ENCODE measurements at places on chromosomes 5 and 9. TPM values are rescaled to one million over a fixed set of nuclear protein-coding genes. Genes with fewer than 3 reads are reported as not detected.

Gene STXBP1
- total RNA-seq, result 10.6 TPM

Gene SHISAL2B
- not detected for total RNA-seq

Gene SPINK6
- not detected for total RNA-seq

Gene GABRB2
- 1.9 TPM for total RNA-seq

Gene QRFP
- total RNA-seq, result not detected

Gene ANAPC2
- total RNA-seq, result 30.6 TPM

Gene PCDHGB6
- 0.96 TPM for total RNA-seq

Gene F12
- total RNA-seq, result 0.94 TPM

DNA sequence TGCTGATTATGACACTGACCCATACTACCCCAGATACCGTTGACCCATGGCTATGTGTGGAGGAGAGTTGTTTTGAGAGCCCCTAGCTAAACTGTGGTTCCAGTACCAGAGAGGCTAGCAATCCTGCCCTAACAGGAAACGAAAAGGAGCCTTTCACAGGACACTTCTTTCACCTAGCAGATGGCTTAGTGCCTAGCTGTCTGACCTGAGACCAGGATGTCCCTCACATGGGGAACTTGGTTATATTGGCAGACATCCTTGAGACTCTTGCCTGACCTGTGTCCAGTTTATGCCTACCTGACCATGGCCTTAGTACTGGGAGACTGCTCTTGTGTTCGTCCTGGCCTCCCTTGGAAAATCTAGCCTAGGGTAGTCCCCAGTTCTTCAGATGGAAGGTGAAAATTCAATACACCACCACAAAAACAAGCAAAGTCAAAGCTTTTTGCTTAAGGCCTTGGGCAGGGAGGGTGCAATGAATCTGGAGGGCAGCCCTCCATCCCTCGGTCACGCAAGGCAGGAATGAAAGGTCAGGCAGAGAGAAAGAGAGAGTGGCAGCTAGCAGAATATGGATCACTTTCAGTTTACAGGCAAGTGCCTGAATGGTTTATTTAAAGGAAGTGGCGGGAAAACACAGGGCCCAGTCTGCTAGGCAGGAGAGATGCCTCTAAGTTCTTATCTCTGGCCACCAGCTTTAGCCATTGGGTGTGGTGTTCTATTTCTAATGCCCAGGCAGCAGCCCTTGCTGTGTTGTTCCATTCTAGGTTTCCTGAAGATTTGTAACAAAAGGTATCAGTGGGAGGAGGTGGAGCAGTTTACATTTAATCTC is 16.4 kb upstream of the ZNF474 start:
- no peak for DNase-seq

DNA sequence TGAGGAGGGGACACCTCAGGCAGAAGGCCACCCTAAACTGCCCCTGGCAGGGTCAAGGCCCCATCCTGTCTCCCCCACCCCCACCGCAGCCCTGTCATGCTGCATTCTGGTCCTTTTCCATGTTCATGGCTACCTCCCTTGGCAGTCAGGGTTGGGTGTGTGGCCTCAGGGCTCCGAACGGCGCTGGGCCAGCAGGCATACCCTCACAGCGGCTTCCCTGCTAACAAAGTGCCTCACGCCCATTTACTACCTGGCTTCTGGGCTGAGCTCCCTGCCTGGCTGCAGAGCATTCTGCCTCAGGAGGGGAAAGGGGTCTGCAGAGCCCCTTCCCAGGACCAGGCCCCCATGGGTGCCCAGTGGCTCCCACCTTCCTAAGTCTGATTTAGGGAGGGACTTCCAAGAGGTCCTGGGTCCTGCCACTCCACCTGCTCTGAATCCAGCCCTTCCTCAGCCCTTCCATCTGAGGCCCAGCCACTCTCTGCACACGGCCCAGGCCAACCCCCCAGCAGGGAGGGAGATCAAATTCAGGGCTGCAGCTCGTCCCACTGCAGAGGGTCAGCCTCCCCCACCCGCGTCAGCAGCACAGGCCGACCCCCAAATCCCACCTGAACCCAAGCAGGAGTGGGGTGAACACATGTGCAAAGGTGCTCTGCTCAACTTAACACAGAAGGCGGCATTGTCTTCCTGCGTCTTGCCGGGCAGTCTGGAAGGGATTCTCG is 115.9 kb upstream of the PHYKPL start:
- no peak for DNase-seq

GRCh38 chr5:172463031-172463430 is 8.7 kb upstream of the SH3PXD2B start:
- DNase-seq, result no peak

GRCh38 chr5:5605170-5605764 is 182.8 kb downstream of the ICE1 start:
- DNase-seq, result peak; percentile 27

DNA sequence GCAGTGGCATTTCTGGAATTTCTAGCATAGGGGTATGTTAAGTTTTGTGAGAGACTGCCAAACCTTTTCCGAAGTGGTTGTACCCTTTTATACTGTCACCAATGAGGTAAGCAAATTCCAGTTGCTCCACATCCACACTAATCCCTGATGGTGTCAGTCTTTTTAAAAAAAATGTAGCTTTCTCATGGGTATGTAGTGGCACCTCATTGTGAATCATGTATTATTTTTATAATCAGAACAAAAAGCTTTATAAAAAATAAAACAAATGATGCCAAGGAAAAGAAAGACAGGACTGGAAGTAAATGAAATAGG is 93.4 kb upstream of the CLINT1 start:
- DNase-seq, result no peak

DNA sequence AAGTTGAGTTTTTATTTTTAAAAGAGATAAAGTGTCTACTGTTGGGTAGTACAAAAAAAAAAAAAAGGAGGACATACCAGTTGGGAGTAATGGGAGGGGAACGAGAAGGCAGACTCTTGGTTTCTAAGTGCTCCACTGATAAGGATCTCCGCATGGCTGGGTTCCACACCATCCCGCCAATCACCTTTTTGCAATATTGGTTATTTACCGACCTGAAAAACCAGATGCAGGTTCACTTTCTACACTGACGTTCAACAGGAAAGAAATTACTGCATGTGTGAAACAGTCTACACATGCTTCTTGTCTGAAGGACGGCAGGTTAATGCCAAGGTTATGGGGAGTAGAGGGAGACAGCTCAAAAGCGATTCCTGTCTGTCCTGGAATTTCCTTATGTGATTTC is 75.5 kb downstream of the PTPN3 start:
- no peak for DNase-seq

DNA sequence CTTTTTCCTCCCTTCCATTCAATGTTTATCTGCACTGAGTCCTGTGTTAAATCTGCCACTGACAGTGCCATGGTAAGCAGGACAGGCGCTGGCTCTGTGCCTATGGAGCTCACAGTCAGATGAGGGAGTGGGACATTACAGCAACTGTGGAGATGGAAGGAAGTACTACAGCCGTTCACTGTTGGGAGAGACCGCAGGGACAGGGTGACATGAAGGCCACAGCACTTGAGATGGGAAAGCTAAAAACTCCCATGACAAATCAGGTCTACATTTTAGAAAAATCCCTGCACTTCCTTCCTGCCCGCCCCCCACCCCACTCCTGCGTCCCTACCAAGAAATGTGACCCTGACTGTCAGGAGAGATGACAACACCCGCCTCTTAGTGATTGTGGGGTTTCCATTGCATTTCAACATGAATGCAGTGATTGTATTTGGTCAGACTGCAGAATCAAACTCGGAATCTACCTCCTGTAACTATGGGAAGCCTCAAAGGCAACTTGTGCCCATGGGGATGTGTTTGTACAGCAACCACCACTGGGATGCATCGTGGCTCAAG is 56.4 kb downstream of the GTF3C4 start:
- DNase-seq, result no peak

GRCh38 chr5:120314191-120314590 is 149.9 kb upstream of the PRR16 start:
- DNase-seq, result no peak

- DNase-seq, result no peak
Observed at GRCh38 chr5:111856876-111857466, 100.0 kb upstream of the NREP start.

DNA sequence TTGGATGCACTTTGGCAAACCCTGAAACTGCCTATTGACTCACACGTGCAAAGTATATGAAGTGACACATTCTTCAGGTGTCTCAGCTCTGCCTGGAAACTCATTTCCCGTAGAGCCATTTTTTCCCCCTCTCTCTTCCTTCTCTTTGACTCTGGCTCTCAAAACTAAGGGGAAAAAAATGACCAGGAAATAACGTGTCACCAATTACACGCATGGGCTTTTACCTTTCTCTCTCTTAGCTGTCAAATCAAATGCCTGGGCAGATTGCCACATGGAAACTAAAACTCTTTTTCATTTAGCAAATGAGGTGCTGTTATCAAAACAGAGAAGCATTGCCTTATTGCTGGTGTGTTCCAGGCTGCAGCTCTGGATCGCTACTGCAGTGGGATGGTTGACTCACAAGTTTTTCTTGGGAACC is 18.3 kb upstream of the IFNK start:
- no peak for DNase-seq

DNA sequence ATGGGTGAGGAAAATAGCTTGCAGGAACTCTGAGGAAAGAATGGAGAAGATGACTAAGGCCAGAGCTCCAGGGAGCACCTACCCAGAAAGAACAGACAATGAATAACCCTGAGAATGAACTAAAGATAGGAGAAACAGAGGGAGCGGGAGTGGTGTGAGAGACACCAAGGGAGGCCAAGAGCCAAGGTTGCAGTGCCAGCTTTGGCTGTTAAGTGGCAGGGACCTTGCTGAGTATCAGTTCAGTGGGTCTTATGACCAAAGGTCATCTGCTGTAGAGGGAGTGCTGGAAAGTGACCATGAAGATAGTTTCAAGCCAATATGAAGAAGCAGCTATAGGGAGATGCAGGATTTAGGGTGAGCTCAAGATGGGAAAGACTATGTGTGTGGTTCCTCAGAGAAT is 16.7 kb downstream of the P4HA2 start:
- no peak for DNase-seq

All from myocyte (in vitro differentiated cells).